LoVo (cell line): ENCODE measurements at places on chromosomes 12 and 14.

GRCh38 chr14:96926001-96926400 lies 128.8 kb downstream of the VRK1 start:
- DNase-seq, result no peak

GRCh38 chr12:80634903-80635302 lies 72.5 kb upstream of the MYF6 start:
- no peak for DNase-seq

DNA sequence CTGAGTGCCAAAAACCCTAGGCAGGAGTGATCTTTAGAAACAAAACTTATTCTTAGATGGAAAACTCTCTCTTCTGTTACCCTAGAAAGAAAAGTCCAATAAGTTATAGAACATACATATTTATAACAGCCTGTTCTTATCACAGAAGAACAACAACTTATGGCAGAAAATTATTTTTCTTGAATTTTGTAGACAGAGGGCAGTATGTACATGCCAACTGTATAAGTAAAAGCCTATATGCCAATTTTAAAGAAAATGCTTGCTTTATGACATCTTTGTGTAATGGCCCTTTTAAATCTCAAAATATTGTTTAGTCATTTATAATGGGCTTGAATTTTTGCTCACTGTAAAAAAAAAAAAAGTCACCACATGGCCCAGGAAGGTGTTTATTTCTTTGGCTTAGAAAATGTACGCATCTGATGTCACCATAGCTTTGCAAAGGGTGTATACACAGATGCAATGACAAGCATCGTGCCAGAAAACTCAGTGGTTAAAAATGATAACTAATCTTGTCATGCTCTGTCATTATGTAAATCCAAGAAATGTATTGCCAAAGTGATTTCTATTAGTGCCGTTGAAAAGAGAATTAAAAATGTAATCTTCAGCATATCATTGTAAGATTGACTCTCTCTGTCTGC lies 38.3 kb upstream of the GRIP1 start:
- no peak for DNase-seq

DNA sequence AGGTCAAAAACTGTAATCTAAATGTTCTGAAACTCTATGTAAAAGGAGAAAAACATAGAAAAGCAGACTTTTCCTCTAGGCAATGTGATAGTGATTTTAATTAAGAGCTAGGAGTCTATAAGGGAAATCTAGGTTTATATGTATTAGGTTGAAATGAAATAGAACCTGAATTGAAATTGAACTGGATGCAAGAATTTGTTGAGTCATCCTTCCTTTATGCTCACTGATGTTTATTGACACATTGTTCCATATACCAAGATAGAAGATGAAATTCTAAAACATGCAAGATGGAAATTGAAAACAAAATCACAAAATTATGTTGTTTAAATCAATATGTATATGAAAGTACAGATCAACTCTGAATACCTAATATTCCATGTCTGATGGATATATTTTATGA lies 170.4 kb upstream of the FLRT2 start:
- DNase-seq, result no peak

DNA sequence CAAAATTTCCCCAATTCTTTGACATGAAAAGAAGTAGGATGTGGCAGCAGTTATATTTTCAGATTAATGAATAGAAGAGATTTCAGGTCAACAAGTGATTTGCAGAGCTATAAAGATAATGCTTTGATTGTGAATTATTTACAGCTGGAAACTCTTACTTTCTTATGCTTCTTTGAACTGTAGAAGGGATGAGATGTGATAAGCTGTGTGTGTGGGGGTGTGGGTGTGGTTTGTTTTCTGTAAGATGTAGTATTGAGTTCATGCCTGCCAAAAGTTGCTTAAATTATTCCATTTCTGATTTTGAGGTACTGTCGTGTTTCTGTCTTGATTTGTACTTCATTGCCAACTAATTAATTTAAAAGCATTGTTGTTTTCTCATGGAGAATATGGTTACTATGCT lies 22.7 kb downstream of the AEBP2 start:
- DNase-seq, result no peak

GRCh38 chr14:102979406-102979805 lies 56.9 kb downstream of the AMN start:
- DNase-seq, result no peak

DNA sequence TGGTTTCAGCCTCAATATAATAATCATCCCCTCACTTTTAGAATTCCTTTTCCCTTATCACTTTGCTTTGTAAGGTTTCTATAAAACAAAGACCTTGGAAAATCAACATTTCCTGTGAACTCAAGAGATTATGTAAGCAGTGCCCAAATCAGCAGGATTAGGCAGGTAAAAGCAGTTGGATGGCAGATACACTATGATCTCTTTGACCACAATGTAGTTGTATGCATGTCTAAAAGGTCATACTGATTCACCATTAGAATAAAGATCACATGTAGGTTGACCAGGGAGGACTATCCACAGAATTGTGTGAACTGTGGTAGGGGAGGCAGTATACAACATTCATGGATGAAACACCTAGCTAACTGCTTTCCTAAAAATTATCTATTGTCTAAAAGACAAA lies 57.5 kb downstream of the DENND5B start:
- no peak for DNase-seq

- no peak for DNase-seq
These were observed 17.7 kb downstream of the ASB2 start for GRCh38 chr14:93958567-93959238.

GRCh38 chr12:49932023-49932422 lies 18.5 kb upstream of the AQP2 start:
- DNase-seq, result no peak

DNA sequence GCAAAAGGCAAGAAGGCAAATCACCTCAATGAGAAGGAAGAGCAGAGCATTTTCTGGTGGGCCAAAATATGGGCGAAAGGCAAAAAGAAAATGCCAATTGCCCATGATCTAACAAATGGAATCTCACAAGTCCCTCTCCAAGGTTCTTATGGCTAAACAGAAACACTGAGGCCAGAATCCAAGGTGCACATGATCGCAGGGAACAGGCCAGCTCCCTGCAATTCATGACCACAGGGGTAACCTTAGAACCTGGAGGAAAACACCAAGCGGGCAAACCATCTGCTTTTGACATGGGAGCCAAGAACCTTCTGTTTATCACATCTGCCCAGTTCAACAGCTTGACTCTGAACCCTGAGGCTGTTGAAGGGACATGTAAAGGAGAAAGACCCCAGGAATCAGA lies 60.0 kb downstream of the NT5DC3 start:
- DNase-seq, result no peak

GRCh38 chr14:55449116-55449515 lies 8.7 kb upstream of the TBPL2 start:
- no peak for DNase-seq

DNA sequence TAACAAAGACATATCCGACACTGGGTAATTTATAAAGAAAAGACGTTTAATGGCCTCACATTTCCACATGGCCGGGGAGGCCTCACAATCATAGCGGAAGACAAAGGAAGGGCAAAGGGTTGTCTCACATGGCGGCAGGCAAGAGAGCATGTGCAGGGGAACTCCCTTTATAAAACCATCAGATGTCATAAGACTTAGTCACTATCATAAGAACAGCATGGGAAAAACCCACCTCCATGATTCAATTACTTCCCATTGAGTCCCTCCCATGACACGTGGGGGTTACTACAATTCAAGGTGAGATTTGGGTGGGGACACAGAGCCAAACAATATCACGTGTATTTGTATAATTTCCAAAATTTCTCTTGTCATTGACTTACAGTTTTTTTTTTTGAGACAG lies 5.5 kb upstream of the LMNTD1 start:
- DNase-seq, result no peak

DNA sequence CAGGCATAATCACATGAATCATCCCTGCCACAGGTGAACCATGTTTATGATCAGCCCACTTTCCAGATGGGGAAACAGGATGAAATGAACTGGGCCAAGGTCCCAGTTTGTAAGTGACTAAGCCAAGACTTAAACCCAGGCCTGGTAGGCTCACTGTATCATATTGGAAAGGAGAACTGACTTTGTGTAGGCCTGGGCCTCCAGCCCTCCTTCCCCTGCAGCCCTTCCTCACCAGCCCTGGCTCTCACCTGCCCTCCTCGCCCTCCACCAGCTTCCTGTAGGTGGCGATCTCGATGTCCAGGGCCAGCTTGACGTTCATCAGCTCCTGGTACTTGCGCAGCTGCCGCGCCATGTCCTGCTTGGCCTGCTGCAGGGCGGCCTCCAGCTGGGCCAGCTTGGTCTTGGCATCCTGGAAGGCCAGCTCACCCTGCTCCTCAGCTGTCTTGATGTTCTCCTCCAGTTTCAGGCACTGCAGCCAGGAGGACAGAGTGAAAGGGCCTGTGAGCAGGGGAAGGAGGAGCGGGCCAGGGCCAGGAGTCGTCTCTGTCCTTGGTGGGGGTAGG lies 19.8 kb downstream of the KRT80 start:
- DNase-seq, result no peak

DNA sequence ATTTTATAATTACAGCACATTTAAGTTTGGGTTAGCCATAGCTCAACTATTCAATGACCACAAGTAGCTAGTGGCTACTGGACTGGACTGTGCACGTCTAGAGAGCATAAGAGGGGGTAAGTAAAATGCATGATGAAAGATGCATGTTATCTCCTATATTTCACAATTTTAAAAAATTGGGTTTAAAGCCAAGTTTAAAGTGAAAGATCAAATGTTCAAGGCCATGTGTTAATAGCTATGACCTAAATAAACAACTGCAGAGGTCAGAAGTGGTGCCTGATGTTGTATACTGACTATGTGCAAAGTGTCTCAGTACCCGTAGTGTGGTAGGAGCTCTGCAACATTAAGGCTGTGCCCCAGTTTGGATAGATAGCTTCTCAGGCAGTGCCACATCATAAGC lies 48.2 kb downstream of the BMP4 start:
- no peak for DNase-seq

GRCh38 chr12:40559865-40560264 lies 132.4 kb upstream of the CNTN1 start:
- DNase-seq, result no peak

DNA sequence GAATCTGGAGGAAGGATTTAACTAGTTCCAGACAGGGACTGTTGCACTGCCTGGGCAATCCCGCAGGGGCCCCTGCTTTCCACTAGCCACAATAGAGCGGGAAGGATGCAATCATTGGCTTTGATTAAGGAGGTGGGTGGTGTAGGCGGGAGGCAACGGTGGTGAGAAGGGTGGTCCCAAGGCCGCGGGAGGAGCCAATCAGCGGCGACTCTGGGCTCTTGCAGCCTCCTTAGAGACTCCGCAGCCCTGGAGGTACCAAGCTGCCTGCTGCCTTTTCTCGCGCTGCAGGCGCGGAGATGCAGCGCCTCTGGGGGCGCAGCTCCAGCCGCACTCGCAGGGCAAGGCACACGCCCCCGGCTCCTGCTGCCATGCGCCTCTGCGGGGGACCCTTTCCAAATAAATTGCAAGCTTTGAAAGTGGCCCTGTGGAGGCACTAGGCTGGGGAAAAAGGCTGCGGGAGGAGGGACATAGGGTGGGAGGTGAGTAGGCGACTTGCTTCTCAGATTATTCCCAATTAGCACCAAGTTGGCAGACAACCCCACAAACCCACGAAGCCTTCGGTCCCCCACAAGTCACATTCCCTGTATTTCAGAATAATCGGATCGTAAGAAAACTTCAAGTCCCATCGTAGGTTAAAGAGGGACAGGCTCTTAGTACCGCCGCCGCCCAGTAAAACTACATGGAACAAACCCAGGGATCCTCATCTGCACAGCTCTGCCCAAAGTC lies 858 bp upstream of the KCNA1 start:
- DNase-seq, result no peak

DNA sequence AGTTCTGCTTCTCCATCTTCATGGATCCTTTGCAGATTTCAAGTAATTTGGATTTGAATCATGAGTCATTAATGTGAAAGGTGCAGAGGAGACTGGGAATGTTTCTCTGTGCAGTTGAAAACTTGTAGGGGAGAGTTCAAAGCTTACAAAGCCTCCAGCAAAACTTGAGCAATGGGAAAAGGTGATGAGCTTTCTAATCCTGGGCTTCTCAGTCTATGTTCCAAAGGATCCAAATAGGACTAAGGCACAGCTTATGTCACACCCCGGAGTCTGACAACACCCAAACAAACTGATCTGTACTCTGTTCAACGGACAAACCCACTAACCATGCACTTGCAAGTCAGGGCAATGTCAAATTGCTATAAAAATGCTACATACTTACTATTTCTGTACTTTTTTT lies 134.8 kb downstream of the DUSP6 start:
- DNase-seq, result no peak

DNA sequence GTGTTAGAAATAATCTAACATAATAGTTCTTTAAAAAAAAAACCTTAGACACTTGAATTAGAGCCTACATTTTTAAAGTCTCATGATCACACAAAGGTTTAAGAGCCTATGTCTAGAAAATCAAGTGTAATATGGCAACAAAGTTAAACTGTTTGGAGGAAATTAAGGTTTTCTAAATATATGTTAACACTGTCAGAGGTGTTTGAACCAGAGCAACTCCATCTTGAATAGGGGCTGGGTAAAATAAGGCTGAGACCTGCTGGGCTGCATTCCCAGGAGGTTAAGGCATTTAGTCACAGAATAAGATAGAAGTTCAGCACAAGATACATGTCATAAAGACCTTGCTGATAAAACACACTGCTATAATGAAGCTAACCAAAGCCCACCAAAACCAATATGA lies 12.4 kb downstream of the CPNE8 start:
- no peak for DNase-seq

- DNase-seq, result no peak
These were observed 53.7 kb upstream of the GNPNAT1 start for GRCh38 chr14:52845081-52845480.

DNA sequence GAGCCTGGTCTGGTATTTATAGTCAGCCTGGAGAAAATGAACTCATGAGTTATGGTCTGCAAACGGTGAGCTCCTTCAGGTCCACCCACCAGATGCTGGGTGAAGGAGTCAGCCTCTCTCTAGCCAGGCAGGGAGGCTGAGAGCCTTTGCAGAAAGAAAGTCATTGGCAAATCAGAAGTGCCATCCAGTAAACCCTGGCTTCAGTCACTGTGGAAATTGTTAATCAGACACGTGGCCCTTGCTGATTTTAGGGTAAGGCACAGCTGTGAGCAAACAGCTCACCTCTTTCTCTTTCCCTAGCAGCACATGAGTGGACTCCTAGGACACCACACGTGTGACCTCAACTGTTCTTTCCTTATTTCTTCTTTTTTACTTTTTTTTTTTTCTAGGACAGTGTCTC lies 44.9 kb downstream of the CHST11 start:
- DNase-seq, result no peak

DNA sequence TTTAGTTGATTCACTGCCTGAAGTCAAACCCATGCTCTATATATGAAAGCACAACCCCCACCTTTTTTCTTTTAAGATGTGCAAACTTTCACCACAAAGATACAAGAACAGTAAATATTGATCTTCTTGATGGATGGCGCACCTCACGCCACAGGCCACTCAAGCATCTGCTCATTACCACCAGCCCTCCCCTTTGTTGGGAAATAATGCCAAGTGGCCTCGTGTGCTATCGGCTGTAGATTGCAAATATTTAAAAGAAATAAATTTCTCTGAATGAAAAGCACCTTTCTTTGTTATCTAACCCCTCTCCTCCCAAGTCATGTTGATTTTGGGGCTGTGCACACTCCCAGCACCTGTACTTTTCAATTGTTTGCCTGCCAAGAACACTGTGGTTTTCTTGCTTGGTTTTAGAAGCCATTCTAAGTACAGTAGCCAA lies 122.7 kb downstream of the C12orf42 start:
- no peak for DNase-seq

GRCh38 chr12:119082496-119082895 lies 96.2 kb upstream of the HSPB8 start:
- no peak for DNase-seq
